ENCODE measurements at places on chromosomes 11 and 22.

GRCh38 chr11:1838426-1839144 is at the start of gene TNNI2:
TSS of gene TNNI2 (plus strand) at chr11:1838981. CDS start at chr11:1839697, 716 bp downstream.
- no peak for DNase-seq

- no peak for DNase-seq
Observed at GRCh38 chr11:103378931-103379330, 269.7 kb downstream of the DYNC2H1 start.

DNA sequence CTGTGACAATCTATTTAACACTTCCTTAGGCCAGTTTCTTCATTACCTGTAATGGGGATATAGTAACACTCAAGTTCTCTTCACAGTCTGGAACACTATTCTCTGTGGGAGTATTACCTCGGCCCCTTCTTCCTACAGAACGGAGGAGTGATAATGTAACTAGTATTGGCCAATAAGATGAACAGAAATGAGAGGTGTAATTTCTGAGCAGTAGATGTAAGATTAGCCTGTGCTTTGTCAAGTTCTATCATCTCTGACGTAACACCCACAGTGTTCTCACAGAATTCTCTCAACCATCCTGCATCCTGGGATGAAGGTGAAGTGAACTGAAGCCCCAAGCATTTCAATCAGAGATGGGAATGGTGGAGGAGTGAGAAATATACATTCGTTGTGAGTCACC is 65.2 kb upstream of the TOP3B start:
- DNase-seq, result no peak

DNA sequence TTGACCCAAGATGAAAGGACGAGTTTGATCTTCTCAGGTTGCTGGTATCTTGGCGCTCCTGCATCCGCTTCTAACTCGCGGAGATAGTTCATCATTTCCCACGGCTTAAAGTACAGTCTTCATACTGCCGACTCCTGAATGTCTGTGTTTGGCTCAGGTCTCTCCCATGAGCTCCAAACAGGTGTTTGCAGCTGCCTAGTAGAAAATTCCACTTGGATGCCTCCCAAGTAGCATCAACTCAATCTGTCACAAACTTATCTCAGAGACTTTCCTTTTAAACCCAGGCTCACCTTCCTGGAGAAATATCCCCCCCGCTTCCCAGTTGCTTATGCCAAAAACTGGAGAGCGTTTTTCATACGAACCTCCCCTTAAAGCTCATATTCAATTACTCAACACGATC is 986.5 kb downstream of the TBC1D22A start:
- no peak for DNase-seq

- no peak for DNase-seq
Observed at GRCh38 chr22:23784215-23784732, 2.5 kb upstream of the SMARCB1 start.

DNA sequence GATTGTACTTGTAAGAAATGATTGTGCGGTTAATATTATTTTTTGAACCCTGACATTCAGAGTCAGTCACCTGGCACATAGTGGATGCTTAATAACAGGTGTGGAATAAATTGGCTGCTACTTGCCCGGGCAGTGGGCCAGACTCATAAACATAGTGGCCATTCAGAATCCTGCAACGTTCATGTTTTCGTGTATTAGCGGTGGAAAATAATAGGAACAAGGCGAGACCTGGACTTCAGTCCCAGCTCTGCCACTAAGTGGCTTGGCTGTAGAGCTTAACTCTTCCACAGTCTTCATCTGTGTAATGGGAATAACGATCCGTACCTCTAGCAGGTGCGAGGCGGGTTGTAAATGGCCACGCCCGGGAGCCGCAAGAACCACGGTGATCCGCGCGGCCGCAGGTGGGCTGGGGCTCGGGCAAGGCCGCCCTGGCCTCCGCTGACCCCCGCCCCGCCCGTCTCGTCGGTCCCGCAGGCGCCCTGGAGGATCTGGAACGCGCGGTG is 761 bp upstream of the TMEM25 start:
- DNase-seq, result no peak

GRCh38 chr11:128367573-128367972 is 219.8 kb downstream of the ETS1 start:
- no peak for DNase-seq
